ENCODE measurements at places on chromosomes 3 and 15.

DNA sequence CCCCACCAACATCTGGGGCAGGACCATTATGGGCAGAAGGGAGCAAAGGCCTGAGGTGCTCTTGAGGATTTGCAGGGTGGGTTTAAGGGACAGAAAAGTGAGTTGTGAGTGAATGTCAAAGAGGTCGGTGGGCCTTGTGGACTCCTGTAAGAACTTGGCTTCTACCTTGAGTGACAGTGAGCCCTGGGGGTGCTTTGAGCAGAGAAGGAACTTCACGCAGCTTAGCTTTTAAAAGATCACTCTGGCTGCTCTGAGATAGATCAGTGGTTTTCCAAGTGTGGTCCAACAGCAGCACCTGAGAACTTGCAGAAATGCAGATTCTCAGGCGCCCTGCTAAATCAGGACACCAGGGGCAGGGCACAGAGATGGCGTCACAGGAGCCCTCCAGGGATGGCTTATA is 15.3 kb upstream of the ALAS1 start:
- H3K36me3 ChIP-seq: no peaks in the 10 kb centered on the region
- no peaks in the 10 kb centered on the region for H3K4me1 ChIP-seq
- H3K27me3 ChIP-seq: peaks cover 28% of the 10 kb centered on the region

GRCh38 chr15:25683911-25684310 is 179.2 kb downstream of the ATP10A start:
- H3K27me3 ChIP-seq: no peaks in the 10 kb centered on the region
- H3K36me3 ChIP-seq: peaks cover 59% of the 10 kb centered on the region
- no peak overlapping the region for H3K4me3 ChIP-seq
- DNase-seq: no peak

DNA sequence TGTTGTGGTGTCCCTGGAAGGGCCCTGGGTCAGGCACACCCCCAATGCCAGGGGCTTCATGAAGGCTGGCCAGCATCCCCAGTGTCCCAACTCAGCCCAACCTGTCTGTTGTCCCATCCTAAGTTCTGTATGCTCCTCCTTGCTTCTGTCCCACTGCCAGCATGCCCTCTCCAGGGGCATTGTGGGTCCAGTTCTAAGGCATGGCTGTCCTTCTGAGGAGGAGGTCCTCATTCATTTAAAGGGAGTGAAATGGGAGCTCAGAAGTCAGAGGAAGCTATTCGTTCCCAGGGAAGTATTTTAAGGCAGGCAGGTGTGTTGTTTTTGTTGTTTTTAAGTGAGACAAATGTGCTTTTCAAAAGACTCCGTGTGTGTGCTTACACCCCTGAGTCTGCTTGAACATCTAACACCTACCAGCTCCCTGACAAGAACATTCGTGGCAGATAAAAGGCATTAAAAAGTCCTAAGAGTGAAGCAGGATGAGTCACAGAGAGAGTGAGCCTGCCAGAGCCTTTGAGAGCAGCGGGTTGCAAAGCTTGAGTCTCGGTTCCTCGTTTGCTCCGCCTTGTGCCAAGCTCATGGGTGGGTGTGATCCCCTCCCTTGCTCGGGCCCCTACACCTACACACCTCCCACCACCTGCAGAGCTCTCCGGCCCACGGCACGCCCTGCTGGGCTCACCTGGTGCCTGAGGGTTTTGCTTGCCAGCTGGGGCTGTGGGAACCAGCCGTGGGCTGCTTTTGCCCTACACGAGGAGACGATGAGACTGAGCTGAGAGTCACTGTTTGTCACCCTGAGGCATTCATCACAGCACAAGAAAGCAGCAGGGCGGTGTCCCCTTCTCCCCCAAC is 183.4 kb upstream of the TOPAZ1 start:
- DNase-seq: peak; percentile 33
- peaks cover 45% of the 10 kb centered on the region for H3K27me3 ChIP-seq
- H3K4me3 ChIP-seq: no peak overlapping the region
- H3K27ac ChIP-seq: no peak overlapping the region

- peaks cover 12% of the 10 kb centered on the region for H3K4me1 ChIP-seq
- no peak overlapping the region for H3K27ac ChIP-seq
- no peaks in the 10 kb centered on the region for H3K36me3 ChIP-seq
- DNase-seq: no peak
- peaks cover 35% of the 10 kb centered on the region for H3K27me3 ChIP-seq
These were observed 29.3 kb upstream of the MYO1E start for GRCh38 chr15:59401824-59402569.

DNA sequence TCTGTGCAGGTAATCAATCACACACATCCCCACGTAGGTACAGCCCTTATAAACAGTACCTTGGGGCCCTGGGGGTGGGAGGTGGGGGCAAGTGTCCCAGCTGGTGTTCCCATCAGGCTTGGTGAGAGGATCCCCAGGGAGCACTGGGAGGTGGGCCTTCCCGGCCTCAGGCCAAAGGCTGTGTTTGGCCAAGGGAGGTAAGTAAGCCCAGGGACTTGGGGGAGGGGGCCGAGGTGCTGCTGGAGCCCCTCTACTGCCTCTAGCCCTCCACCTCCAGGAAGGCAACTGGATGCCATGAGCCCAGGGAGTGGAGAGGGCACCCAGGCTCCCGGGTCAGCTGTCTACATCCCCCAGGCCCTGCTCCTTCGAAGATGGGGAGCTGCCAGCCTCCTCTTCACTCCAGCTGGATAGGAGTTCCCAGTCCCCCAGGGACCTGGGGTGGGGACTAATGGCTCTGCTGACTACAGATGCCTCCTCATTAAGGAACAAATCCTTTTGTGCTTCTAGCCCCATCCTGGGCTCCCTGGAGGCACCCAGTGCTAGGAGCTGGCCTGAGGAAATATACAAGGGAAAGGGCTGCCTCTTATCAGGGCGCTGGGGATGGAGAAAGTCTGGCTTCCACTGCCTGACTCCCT is 33.1 kb downstream of the RNU5B-1 start:
- DNase-seq: no peak
- H3K27me3 ChIP-seq: peaks cover 25% of the 10 kb centered on the region
- no peak overlapping the region for H3K4me3 ChIP-seq
- no peak overlapping the region for H3K27ac ChIP-seq
- peaks cover 2% of the 10 kb centered on the region for H3K4me1 ChIP-seq

GRCh38 chr3:59908701-59909100 is 858.9 kb upstream of the CFAP20DC start:
- DNase-seq: no peak
- H3K4me1 ChIP-seq: peaks cover 5% of the 10 kb centered on the region
- H3K27me3 ChIP-seq: no peaks in the 10 kb centered on the region
- H3K4me3 ChIP-seq: no peak overlapping the region
- peaks cover 74% of the 10 kb centered on the region for H3K36me3 ChIP-seq

DNA sequence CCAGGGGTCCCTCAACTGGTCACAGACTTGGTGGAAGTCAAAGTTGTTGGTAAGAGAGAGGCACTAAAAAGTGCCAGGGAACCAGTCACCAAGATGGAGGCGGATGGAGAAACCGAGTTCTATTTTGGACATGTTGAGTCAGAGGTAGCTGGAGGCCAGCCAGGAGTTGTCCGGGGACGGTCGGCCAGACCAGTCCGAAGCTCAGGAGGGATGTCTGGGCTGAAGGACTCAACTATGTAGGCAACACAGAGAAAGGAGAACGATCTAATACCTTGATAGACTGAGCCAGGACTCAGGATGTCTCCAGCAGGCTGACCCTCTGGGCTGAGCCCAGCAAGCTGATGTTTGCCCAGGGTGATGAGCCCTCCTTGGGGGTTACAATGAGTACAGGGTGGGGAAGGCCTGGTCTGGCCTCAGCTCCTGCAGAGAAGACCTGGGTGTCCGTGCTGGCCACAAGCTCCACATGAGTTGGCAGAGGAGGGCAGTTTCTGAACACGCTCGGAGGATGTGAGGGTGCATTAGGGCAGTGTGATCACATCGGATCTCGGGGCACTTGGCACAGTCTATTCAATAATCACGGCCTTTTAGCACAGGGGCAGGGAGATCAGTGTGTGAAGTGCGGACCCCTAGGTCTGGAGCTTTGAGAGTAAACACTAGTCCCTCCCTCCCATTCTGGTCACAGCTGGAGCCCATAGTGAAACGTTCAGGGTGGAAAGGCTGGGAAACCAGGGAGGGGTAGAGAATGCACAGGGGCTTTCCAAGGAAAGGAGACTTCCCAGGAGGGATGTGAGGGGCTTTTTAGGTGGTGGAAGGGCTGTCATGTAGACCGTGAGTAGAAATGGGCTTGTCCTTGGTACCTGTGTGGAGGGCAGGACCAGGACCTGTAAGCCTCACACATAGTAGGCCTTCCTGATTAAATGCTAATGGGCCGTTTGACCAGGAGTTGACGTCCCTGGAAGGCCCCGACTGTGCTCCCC is 111.9 kb downstream of the ETFA start:
- peaks cover 4% of the 10 kb centered on the region for H3K4me1 ChIP-seq
- peaks cover 2% of the 10 kb centered on the region for H3K27me3 ChIP-seq
- no peak for DNase-seq
- H3K27ac ChIP-seq: no peak overlapping the region
- H3K4me3 ChIP-seq: no peak overlapping the region

DNA sequence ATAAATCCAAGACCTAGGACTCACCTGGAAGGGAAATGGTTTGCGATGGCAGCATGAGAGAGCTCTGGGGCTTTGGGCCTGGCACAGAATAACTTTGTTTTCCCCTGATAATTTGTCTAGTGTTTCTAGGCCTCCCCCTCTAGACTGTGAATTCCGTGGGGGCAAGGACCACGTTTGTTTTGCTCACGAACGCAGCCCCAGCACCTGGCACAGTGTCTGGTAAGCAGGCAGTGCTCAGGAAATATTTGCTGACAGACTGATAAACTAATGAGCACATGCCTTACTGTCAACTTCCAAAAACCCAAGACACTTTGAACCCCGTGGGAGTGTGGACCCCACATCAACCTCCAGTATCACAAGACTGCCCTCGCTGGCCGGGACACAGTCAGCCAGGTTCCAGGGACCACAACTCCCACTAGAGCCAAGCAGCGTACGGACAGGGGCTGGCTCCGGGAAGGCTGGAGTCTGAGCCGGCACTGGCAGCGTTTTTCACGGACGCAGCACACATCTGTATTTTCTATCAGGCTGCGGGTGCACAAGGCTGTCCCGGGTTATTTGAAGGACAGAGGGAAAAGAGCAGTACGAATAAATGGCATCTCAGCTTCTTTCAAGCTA is 146.5 kb downstream of the XXYLT1 start:
- no peak overlapping the region for H3K27ac ChIP-seq
- no peak overlapping the region for H3K4me3 ChIP-seq
- no peak for DNase-seq

DNA sequence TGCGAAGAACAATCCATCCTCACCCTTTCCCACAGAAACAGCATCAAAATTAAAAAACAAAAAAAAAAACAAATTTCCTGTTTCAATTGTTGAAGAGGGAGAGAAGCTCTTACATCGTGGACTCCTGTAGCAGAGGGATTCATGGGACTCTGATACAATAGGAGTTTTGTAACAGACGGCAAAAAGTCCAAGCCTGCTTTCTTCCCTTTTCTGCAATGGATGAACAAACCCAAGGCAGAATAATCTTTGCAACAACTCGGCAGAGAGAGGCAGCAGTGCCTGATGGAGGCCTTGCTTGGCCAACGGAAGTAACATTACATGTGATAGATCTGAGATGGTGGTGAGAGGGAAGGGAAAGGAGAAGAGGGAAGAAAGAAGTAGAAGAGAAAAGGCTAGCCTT is 26.9 kb downstream of the CCR4 start:
- H3K27me3 ChIP-seq: peaks cover 4% of the 10 kb centered on the region
- H3K4me3 ChIP-seq: no peak overlapping the region
- peaks cover 2% of the 10 kb centered on the region for H3K36me3 ChIP-seq
- H3K27ac ChIP-seq: no peak overlapping the region
- DNase-seq: no peak
- H3K4me1 ChIP-seq: peaks cover 31% of the 10 kb centered on the region

DNA sequence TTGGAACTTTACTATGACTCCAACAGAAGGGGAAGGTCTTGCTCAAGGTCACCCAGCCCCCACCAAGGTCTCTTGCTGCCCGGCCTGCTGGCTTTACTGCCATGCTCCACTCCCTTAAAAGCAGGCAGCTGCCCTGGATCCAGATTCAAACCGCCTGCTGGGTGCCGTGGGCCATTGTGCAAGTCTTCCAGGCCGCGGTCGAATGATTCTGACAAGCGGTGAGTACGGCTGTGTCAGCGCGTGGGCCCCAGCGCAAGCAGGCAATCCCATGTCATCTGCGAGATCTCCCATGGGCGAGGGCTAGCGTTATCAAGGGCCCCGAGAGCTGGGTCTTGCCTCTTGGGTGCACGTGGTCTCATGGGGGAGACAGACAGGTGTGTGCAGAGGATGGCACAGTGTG is 37.6 kb downstream of the CORO2B start:
- no peaks in the 10 kb centered on the region for H3K4me1 ChIP-seq
- no peak overlapping the region for H3K27ac ChIP-seq
- no peak for DNase-seq
- peaks cover 15% of the 10 kb centered on the region for H3K27me3 ChIP-seq
- no peaks in the 10 kb centered on the region for H3K36me3 ChIP-seq

DNA sequence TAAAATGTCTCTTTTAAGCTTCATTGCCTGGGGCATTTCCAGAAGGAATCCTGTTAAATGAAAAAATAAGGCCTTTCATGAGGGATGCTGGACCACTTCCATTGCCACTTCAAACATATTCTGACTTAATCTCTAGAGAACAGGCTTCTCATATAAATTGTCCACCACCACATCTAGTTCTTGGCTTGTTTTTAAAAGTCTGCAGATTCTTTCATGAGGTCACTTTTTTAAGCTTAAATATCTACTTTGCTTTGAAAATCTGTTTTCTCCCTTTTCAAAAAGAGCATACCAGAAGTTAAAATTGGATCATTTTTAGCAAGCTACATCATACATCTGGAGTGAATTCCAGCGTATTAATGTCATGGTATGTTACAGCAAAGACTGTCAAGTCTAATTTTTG is 131.6 kb downstream of the C3orf70 start:
- H3K27me3 ChIP-seq: no peaks in the 10 kb centered on the region
- no peak overlapping the region for H3K27ac ChIP-seq
- no peak overlapping the region for H3K4me3 ChIP-seq
- H3K4me1 ChIP-seq: no peaks in the 10 kb centered on the region
- peaks cover 44% of the 10 kb centered on the region for H3K36me3 ChIP-seq
- no peak for DNase-seq

GRCh38 chr3:157160658-157161424 is 894 bp upstream of the CCNL1 start:
- peak overlapping the region; percentile 81 for H3K4me3 ChIP-seq
- H3K27me3 ChIP-seq: peaks cover 5% of the 10 kb centered on the region
- H3K4me1 ChIP-seq: peaks cover 50% of the 10 kb centered on the region
- peak overlapping the region; percentile 100 for H3K27ac ChIP-seq
- H3K36me3 ChIP-seq: peaks cover 42% of the 10 kb centered on the region

DNA sequence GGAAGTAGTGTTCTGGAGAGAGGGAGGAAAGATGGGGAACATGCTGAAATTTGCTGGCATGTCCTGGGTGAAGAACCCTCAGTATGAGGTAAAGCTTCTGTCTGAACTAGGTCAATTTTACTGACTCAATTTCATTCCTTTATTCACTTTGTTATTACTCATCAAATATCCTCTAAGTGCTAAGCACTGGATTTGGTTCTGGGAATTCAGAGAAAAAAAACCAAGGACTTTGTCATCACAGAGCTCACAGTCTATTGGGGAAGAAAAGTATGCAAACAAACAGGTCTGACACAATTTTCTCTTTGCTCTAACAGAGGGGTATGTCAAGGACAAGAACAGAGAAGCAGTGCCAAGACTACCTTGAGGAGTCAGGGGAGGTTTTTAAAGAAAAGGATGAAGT is 68.0 kb downstream of the TFG start:
- H3K27me3 ChIP-seq: no peaks in the 10 kb centered on the region
- H3K36me3 ChIP-seq: no peaks in the 10 kb centered on the region
- H3K4me3 ChIP-seq: no peak overlapping the region
- no peak for DNase-seq
- H3K4me1 ChIP-seq: no peaks in the 10 kb centered on the region
